ENCODE measurements at places on chromosomes 4 and X.

DNA sequence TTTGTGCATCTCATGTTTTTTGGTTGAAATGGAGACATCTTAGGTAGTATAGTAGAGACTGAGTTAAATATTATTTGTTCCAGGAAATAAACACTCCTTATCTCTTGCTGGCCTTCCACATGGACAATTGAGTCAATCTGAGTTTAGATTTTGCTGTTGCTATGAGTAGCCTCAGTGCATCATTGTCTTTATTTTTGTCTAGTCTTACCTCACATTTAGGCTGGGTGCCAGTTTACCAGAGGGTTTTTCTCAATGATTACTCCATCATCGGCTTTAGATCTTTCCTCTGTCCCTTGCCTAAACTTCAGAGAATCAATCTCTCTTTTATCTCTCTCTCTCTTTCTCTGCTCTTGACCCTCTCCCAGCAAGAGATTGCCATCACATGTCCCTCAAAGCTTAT is 73.6 kb downstream of the GABRB1 start:
- no peak for DNase-seq

DNA sequence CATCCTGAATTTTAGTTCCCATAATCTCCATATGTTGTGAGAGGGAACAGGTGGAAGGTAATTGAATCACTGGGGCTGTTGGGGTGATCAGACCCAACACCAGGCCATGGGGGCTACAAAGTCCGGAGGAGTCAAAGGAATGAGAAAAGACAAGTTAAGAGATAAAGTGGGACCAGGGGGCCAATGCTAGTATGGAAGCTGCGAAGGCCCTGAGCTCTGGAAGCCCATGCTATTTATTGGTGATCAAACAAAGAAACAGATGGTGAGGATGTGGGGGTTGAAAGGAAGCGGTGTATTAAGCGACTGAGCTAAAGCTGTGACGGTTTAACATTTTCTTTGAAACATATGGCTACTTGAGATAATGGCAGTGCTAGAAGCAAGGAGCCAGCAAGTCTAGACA is 132.8 kb downstream of the PDGFC start:
- no peak for DNase-seq

- no peak for DNase-seq
Measured at GRCh38 chr4:156794863-156795262, 176.7 kb downstream of the PDGFC start.

GRCh38 chrX:17292111-17292527 is 82.9 kb upstream of the NHS start:
- no peak for DNase-seq

DNA sequence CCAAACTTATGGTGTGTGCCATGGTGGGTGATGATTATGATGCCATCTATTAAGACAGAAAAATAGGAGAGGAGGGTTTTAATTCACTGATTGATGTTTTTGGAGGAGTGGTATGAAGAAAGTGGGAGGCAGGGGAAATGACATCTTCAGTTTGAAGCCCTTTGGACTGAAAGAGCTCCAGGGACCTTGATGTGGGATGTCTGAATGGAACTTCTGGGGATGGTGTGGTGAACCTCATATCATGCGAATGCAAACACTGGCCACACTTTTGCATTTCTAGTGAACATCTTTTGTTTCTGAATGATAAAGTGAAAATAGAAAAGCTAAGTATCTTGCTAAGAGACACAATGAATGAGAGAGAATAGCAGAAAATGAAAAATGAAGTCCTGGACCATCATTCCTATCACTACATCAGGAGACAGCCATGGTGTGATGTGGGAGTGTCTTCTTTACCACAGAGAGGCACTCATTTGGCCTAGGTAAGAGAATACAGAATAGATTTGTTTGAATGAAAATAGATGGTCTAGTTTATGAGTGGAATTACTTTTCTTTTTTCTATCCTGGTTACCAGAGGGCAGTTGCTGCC is 123.5 kb downstream of the ZNF827 start:
- no peak for DNase-seq
